ENCODE measurements at places on chromosomes 7 and 10.

GRCh38 chr7:10798044-10798443 is 175.6 kb upstream of the PHF14 start:
- DNase-seq: no peak

DNA sequence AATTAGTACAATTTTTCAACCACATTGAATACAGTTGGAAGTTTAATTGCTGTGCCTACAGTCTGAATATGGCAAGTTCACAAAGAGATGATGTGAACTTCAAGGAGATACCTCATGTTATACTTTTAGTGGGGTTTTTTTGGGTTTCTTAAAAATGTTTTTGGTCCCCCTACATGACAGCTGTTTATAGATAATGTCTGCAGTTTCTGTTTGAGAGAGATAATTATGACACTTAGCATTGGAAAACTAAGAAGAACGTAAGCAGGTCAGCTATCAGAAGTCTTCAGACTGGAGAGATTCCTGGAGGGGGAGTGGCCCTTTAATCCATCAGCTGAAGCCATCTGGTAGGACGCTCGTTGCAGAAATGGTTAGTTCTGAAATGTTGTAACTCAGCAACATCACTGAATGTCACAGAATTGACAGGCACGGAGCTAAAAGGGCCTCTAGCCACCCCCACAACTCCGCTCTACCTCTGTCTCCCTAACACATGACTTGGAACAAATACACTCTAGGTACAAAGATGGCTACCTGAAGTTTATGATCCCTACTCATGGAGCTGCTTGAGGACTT is 29.0 kb downstream of the TIMM23 start:
- DNase-seq: no peak

DNA sequence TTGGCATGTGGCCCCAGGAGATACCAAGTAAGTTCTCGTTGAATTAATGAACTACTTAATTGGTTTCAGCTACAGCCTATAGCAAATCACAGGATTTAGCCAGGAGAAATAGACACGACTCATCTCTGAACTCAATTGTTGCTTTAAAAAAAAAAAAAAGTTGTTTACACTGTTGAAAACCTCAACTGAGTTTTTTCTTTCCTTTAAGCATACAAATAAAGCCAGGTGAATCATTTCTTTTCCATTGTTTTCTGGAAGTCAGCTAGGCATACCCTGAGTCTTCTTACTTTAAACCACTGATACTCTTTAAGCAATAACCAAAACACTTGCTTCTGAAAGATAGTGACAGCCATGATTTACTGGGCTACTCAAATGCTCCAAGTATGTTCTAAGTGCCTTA is 755 bp downstream of the FRMPD2 start:
- no peak for DNase-seq

- no peak for DNase-seq
Observed at GRCh38 chr7:47228386-47229014, 353.4 kb downstream of the TNS3 start.

GRCh38 chr7:7924303-7924702 is 44.3 kb upstream of the GLCCI1 start:
- no peak for DNase-seq

- no peak for DNase-seq
Observed at GRCh38 chr7:40711706-40712105, 576.9 kb downstream of the SUGCT start.

GRCh38 chr7:29921404-29922010 is 68.1 kb downstream of the SCRN1 start:
- DNase-seq: peak; percentile 58

DNA sequence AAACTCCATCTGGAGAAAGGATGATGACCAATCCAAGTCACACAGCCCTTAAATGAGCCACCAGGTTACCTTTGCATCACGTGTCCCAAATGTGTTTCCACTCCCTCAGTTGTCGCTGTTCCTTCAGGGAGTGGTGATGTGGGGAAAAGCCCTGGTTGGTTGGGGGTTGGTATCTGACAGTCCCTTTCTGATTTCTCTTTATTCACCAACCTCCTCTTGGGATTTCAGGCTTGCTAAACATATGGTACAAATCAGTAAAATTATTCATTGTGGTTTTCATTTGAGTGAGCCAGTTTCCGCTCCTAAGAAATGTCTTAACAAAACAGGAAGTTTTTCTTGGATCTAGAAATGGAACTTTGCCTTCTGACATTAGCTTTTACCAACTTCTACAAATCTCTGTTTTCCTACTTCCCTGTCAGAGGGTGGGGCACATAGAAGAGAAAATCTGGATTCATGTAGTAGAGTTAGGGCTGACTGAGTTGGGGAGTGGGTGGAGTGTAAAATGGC is 40.0 kb upstream of the KMT2E start:
- no peak for DNase-seq

DNA sequence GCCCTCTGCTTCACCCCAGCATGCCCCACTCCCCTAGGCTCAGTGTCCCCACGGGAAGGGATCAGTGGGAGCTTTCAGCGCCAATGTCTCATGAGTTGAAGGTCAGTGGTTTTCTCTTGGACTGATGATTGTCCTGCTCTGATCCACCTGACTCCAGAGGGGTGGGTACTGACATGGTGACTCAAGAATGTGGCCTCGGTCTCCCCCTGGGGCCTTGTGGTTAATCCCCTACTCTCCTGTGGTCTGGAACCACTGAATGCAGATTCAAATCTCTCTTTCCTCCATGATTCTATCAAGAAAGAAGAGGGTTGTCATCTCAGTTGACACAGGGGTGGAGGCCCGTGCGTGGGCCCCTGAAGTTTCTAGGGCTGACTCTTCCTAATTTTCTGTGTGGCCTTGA is 176.9 kb downstream of the RPS24 start:
- no peak for DNase-seq

DNA sequence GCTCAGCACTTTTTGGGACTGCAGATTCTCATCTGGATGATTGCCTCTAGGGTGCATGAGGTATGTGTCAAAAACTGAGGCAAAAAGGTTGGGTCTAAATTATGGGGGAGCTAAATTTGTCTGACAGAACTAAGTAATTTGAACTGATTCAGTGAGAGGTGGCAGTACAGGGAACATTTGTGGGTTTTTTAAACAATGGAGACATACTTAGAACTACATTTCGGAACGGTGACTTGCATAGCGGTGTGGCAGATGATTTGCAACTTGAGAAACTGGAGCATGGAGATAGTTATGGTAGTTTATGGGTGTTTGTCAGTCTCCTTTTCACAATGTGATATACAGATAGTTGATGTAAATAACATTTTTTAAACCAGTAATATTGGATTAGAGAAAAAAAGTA is 14.6 kb downstream of the TBC1D12 start:
- no peak for DNase-seq

DNA sequence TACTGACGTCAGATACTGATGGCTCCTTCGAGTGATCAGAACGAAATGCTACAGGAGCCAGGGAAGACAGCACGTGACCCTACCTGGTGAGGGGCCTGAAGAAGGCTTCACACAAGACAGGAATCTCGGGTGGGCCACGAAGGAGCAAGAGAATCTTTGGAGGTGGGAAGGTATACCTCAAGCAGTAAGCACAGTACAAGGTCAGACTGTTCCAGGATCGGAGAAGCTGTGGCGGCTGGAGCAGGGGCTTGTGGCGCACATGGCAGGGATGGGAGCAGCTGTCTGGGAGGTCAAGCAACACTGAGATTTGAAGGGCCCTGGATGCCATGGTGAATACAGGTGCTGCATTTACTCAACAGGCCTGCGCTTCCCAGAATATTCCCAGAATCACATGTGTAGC is 45.4 kb downstream of the C10orf143 start:
- no peak for DNase-seq

DNA sequence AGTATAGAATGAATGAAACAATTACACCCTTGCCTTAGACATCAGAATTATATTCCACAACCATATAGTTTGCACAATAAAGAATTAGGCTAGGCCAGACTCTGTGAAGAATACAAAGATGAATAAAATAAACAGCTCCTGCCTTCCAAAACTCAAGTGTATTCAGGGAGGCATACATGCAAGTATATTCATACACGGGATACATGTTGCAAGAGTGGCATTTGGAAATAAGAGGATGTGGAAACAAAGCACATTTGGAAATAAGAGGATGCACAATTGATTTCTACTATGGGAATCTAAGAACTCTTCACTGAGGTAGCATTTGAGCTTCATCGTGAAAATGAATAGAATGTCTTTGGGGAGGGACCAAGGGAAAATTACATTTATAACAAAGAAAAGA is 27.0 kb upstream of the TMEM26 start:
- DNase-seq: no peak

DNA sequence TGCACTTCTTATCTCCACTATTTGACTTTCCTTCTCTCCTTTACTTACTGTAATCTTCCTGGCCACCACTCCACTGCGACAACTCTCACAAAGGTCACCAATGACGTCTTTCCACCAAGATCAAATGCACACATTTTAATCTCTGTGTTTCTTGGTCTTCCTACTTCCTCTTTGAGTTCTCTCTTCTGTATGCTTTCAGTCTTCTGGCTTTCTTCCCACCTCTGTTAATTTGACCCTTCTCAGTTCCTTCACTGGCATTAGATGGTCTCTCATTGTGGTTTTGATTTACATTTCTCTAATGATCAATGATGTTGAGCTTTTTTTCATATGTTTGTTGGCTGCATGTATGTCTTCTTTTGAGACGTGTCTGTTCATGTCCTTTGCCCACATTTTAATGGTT is 31.9 kb downstream of the FAM107B start:
- no peak for DNase-seq

GRCh38 chr10:100749309-100750217 is 4.2 kb downstream of the PAX2 start:
- no peak for DNase-seq

DNA sequence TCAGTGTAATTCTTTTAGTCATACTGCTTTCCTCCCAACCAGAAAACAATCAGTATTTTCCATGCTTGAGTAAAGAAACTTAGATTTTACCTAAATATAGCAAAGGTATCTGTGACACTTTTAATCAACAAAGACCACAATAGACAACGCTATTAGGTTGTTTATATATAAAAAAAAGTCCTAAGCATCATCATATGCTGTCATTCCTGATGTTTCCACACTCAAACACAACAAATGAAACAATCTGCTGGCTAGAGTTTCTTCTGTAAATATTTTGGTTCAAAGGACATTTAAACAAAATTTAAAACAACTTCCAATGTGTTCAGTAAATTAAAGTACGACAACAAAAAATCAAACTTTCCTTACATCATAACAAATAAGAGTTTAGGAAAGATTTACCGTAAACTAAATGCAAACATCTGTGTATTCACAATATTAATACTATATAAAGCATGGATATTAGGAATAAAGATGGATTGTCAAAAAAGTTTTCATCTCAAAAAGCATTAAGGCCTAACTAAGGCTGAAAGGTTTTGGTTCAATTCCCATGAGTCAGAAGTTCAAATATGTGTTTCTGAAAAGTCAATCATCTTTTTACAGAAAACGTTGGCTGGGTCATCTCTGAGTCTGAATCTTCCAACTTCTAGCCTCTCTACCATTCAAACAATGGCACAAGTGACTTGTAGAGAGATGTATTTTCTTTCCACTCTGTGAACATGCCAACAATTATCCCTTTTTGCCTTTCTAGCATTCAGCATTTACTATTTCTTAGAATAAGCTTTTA is 157.1 kb downstream of the CRPPA start:
- DNase-seq: no peak

- DNase-seq: no peak
Observed at GRCh38 chr7:93927585-93927984, 6.0 kb downstream of the GNG11 start.

GRCh38 chr7:47496056-47496665 is 85.8 kb downstream of the TNS3 start:
- DNase-seq: no peak

DNA sequence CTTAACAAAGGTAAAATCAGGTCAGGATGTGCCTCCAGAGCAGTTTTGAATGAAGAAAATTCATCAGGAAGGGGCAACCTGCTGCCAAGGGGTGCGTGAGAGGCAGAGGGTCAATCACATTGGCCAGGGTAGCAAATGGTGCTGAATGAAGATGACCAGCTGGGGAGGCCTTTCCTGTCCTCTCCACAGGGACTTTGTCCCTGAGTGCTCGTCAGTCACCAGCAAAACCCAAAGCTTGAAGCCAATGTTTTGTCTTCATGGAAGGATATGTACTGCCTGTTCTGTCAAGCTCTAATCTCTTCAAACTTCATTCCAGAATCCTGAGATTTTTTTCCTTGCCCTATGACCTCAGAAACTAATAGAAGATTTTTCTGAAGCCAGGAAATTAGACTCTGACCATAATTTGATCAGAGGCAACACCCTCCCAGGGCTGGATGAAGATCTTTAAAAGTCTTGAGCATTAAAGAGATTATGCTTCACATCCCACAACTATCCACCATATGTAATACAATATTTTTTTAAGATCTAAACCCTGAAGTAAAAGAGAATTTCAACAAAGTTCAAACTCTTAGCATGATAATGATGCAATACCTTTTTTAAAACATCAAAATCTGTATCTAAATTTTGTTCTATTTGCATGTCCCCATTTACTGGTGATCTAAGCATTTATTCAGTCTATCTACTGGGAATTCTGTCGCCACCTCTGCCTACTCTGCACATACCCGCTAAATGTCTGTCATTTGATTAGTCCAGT is 243.0 kb downstream of the SNX13 start:
- no peak for DNase-seq

- no peak for DNase-seq
Observed at GRCh38 chr10:110317866-110318850, 13.4 kb upstream of the SMNDC1 start.

DNA sequence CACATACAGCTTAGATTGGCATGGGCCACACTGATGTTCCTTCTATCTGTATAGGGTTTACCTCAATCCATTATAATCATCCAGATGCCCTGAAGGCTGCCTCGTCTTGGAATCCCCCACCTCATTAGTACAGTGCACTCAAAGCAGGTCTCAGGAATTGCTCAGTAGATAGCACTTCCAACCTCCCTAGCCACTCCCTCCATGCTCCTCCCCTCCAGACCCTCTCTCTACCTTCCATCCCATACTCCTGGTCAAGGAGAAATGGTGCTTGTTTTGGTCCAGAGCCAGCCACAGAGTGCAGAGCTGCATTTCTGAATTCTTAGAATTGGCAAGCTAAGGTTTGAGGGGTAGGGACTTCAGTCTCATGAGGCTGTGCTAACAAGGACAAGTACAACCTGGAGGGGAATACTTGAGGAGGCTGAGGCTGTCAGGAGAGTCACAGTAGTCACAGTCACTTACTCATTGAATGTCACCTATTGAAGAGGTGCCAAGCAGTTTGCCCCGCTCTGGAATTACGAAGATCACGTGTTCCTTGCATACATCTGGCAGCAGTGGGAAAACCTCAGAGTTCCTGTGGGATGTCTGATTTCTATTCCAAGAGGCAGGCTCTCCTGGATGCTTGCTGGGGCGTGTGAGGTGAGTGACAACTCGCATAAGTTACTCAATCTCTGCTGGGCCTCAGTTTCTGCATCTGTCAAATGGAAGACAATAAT is 60.7 kb upstream of the ZNF746 start:
- DNase-seq: no peak

GRCh38 chr10:96700374-96701099 is 19.8 kb downstream of the PIK3AP1 start:
- DNase-seq: no peak

DNA sequence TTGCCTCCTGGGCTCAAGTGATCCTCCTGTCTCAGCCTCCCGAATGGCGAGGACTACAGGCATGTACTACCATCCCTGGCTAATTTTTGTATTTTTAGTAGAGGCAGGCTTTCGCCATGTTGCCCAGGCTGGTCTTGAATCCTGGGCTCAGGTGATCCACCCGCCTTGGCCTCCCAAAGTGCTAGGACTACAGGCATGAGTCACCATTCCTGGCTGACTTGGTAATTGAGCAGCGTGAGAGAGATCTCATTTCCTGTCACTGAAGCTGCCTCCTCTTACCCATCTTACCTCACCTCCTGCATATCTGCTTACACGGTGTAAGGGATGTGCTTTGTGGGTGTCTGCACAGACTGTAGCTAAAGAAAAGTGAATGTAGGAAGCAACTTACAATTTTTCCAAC is 9.7 kb downstream of the IFIT3 start:
- no peak for DNase-seq

Measured in MM.1S (cell line).